ENCODE measurements at places on chromosomes 5 and 9. TPM values are rescaled to one million over a fixed set of nuclear protein-coding genes. Genes with fewer than 3 reads are reported as not detected.

The NUTM2G gene
- total RNA-seq = not detected

The GRXCR2 gene
- not detected for total RNA-seq

The ARHGEF39 gene
- 1.0 TPM for total RNA-seq

The DPYSL3 gene
- total RNA-seq = 50.7 TPM
